Stimulated activated CD8-positive, alpha-beta memory T cell treated with anti-CD3 and anti-CD28 coated beads, Interleukin-2, amount 100 ng/mL, for 1 hour (primary cell): ENCODE measurements at places on chromosomes 16 and 17.

GRCh38 chr17:61723183-61723582, 132.2 kb upstream of the NACA2 start:
- no peak for DNase-seq

DNA sequence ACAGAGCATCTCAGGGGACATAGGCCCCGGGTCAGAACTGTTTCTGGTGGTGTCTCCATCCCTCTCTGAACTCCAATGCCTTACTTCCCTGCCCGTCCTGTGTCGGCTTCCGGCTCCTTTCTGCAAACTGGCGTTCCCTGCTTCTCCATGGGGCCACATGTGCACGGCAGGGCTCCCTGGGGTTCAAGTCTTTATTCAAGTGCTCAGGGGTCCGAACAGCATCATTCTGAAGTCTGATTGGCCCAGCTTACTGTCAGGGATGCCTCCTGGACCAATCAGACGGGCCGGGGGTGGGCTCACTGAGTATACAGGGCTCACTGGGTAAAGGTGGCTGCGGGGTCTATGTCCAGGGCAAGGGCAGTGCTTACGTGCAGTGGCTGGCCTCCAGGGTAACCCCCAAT, 17.1 kb downstream of the C16orf82 start:
- DNase-seq: no peak

DNA sequence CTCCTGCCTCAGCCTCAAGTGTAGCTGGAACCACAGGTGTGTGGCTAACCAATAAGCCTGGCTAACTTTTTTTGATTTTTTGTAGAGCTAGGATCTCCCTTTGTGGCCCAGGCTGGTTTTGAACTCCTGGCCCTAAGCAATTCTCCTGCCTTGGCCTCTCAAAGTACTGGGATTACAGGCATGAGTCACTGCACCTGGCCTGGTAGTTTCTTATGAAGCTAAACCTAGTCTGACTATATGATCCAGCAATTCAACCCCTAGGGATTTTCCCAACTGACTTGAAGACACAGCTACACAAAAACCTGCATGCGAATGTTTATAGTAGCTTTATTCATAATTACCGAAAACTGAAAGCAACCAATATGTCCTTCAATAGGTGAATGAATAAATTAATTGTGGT, 176.2 kb upstream of the IRX3 start:
- DNase-seq: no peak

GRCh38 chr16:66551348-66551759, 1.0 kb upstream of the CKLF start:
- DNase-seq: peak; percentile 30

- DNase-seq: no peak
Measured at GRCh38 chr16:71851746-71852145, 6.0 kb downstream of the ATXN1L start.

DNA sequence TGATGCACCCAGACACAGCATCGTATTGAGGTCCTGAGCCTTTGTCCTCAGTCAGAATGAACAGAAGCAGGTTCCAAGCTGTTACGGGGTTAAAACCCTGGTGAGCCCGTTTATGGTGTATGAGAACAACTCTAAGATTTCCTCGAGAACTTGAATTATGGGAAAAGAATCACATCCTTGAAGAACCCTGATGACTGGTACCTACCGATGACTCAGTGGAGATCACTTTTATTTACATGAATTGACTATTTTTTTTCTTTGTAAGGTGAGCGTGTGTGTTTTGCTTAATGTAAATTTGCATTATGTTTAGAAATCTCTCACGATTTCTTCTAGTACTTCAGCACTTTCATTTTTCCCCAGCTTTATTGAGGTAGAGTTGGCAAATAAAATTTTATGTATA, 3.3 kb upstream of the KRTAP4-4 start:
- no peak for DNase-seq

DNA sequence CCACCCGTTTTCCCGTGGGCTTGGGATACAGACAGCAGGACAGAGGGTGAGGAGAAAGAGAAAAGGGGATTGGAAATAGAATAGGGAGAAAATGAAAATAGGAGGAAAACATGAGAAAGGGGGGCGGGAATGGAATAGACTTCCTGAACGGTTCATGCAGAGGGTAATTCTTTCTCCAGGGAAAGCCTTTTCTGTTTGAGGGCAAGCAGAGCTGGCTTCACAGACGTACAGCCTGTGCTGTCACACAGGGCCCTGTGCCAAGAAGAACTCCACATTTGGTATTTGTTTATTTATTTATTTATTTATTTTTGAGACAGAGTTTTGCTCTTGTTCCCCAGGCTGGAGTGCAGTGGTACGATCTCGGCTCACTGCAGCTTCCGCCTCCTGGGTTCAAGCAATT, 12.0 kb downstream of the MILR1 start:
- DNase-seq: no peak

- DNase-seq: no peak
Measured at GRCh38 chr16:54268340-54268739, 18.2 kb downstream of the IRX3 start.

DNA sequence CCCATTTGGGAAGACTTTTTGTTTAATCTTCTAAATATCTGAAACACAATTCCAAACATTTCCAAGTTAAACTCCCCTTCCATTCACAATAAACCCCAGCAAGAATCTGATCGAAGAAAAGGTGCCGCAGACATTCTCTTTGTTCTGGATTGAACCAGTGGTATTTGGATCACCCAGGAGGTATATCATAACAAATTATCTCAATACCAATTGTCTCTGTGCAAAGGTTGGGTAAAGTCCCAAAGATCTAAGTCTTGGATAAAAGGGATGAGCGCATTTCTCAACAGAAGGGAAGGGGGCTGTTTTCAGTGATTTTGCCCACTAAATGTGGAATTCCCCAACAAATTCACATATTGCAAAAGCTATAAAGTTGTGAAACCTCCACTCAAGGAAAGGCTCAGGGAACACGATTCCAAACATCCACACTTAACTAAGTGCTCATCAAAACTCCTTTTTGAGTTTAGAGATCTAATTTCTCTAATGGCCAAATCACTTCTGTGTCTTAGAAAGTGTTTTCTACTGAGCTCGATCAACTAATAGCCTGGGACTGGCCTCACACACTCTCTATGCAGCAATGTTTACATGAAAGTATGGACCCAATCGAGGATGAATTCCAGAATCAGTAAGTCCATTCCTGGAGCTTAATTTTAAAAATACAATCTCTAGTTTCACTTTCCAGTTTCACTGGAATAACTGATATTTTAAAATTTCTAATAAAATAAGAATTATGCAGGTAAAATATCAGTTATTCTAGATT, 30.9 kb downstream of the SALL1 start:
- no peak for DNase-seq

GRCh38 chr16:89574681-89575246, 794 bp upstream of the CPNE7 start:
- DNase-seq: no peak

GRCh38 chr17:78995761-78996451, 13.7 kb downstream of the CANT1 start:
- DNase-seq: no peak

DNA sequence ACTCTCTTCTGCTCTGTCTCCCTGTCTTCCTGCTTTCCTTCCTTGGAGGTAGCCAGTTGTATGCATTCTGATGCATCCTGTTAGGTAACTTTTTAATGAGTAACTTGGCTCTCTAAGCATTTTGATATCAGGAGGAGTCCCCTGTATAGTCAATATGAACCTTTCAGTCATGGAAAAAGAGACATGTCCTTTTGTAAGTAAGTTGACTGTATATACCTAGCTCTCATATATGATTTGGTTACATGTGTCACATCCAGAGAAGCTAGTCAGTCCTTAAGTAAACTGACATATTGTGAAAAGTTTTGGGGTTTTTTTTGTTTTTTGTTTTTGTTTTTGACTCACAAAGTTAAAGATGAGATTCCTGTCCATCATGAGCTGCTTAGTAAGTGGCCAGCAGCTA, 18.8 kb downstream of the UTP18 start:
- no peak for DNase-seq

GRCh38 chr16:80167657-80168390, 373.0 kb upstream of the DYNLRB2 start:
- no peak for DNase-seq

DNA sequence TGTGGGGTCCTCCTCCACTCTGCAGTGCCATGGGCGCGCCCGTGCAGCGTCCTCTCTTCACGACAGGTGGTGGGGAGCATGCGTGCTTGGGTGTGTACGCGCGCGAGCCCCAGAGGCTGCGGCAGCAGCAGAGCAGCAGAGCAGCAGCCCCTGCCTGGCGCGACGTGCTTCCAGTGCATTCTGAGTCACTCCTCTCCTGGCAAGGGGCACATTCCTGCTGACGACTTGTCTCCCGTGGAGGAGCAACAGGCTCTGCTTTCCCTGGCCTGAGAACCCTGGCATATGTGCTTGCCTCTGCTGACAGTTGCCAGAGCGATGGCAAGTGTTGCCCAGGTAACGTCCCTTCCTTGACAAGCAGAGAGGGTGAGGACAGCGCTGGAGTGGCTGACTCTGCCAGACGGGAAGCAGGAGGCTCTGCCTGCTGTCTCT, 133.8 kb upstream of the PLCG2 start:
- DNase-seq: no peak

- no peak for DNase-seq
Measured at GRCh38 chr17:28811651-28812090, 30.9 kb downstream of the FAM222B start.

GRCh38 chr17:48720266-48721008, 1.9 kb downstream of the PRAC1 start:
- DNase-seq: no peak

DNA sequence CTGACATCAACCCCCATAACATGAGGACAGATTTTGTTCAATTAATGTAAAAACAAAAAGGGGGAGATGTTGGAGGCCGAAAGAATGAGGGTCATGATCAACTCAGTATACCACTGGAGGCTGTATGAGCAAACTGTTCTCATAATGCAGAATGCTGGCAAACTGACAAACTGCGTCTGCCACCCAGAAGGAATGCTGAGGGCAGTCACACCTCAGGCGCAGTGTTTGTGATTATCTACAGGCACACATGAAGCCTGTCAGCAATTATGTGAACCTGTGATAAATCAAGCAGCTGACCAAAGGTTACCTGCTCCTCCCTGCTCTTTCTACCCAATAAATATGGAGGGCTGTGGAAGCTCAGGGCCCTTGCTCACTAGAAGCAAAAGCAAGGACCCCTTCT, 27.3 kb downstream of the CD300LG start:
- DNase-seq: no peak

- DNase-seq: no peak
Measured at GRCh38 chr17:49510720-49511110, 15.6 kb downstream of the NGFR start.

DNA sequence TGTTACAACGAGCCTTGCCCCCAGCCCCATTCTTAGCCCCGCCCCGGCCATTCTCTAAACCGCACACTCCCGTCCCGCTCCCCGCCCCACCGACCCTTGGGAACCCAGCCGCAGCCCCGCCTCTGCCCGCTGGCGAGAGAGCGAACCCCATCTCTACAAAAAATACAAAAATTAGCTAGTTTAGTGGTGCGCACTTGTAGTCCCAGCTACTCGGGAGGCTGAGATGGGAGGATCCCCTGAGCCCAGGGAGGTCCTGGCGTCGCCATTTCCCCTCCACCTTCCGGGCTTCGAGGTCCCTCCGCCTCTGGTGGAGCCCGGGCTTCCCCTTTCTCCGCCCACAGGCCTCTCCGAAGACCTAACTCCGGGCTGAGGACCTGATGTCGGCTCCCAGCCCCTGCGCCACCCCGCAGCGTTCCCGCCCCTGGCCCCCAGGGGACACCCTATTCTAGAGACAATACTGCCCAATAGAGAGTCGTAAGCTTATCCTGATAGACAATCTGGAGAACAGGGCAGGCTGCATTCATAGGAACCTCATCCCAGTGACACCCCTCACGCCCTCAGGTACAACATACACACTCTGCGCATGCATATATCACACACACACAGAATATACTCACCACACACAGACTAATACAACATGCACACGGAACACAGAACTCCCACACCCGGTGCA, 480 bp upstream of the PROCA1 start:
- DNase-seq: no peak

GRCh38 chr17:83138820-83139219, 59.4 kb downstream of the METRNL start:
- no peak for DNase-seq

DNA sequence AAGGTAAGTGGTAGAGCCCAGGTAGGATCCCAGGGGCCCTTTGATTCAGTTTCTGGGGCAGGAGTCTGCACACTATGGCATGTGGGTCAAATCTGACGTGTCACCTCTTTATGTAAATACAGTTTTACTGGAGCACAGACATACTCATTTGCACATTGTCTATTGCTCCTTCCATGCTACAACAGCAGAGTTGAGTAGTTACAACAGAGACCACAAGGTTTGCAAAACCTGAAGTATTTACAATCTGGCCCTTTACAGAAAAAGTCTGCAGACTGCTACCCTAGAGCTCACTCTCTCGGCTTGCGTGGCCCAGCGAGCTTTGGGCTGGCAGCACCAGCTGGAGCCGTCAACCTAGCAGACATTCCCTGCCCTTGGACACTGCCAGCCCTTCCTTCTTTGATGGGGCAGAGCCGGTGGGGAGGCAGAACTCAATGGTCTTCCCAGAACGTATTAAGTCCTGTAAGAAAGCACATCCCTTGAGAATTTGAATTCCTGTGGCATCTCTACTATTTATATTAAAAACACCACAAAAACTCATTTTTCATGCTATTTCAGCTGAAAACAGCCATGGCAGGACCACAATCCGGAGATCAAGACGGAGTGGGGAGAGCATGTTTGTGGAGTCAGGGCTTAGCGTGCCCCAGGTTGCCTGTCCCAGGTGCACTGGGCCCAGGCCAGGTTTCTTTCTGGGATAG, 133.1 kb upstream of the NUDT7 start:
- no peak for DNase-seq

DNA sequence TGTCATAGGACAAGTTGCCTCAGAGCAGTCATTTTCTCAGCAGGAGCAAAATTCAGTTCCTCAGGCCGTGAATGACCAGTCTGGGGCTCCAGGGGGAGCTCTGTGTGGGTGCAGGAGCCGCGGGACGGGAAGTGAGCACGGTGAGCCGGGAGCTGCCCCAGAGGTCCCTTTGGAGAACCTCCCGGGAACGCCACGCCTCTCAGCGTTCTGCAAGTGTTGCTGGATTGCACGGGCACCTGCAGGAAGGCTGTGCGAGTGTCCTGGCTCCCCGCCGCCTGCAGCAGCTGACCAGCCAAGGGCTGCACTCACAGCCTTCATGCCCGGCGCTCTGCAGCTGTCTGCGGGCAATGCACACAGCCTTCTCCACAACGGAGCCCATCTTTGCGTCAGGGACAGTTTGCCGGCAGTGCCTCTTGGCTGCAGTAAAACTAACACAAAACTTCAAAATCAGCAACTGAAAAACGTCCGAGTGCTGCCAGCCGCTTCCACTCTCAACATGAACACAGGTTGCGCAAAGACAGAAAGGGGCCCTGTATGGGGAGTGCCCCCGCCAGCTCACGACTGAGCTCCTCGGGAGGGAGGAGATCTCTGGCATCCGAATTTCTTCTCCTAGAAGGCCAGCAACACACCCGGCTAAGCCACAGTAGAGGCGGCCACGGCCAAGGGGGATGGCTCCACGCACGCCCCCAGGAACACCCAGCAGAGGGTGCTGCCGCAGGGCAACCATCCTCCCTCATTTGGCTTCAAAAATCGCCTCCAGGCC, 16.0 kb downstream of the NDUFAF8 start:
- no peak for DNase-seq

GRCh38 chr16:88743693-88744576, 37.6 kb downstream of the CTU2 start:
- DNase-seq: peak; percentile 65

- no peak for DNase-seq
Measured at GRCh38 chr17:45233423-45233924, 11.8 kb downstream of the FMNL1 start.
